A549 treated with RU486 at 1 μM for 4 hours (cell line): ENCODE measurements at places on chromosomes 3 and 15. TPM values are rescaled to one million over a fixed set of nuclear protein-coding genes. Genes with fewer than 3 reads are reported as not detected.

The DGKG gene
- total RNA-seq = 8.0 to 18.8 TPM (median 11.4 TPM) in 5 replicates

The HCLS1 gene
- total RNA-seq = 0.09 to 0.13 TPM in 2 of 5 replicates, not detected in the others

The C3orf49 gene
- not detected in 5 replicates for total RNA-seq

The UBE2E1 gene
- total RNA-seq = 85.3 to 108 TPM (median 97.7 TPM) in 5 replicates

The THPO gene
- total RNA-seq = not detected in 5 replicates

The RTP4 gene
- not detected in 5 replicates for total RNA-seq

The ZNF80 gene
- total RNA-seq = not detected in 5 replicates

The AGBL1 gene
- not detected in 5 replicates for total RNA-seq
